Astrocyte of the cerebellum (primary cell): ENCODE measurements at places on chromosomes 1 and 21.

DNA sequence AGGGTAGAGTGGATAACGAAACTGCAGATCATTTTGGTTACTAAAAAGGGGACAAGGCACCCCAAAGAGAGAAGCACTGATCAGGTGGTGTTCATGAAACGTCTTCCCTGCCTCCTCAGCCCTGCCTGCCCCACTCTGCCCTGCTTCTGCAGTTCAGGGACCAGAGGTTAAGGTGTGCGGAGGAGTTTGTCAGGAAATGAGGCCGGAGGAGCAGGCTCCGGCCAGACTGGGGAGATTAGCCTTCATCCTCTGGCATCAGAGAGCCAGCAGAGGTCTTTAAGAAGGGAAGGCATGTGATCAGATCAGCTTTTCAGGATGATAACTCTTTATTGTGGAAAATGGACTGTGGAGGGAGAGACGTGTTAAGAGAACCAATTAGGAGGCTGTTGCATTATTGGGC lies 291.9 kb upstream of the NR5A2 start:
- DNase-seq = no peak

GRCh38 chr1:70656361-70656760 lies 245.3 kb downstream of the CTH start:
- DNase-seq = no peak

GRCh38 chr21:32101277-32101676 lies 177.6 kb downstream of the MIS18A start:
- no peak for DNase-seq

DNA sequence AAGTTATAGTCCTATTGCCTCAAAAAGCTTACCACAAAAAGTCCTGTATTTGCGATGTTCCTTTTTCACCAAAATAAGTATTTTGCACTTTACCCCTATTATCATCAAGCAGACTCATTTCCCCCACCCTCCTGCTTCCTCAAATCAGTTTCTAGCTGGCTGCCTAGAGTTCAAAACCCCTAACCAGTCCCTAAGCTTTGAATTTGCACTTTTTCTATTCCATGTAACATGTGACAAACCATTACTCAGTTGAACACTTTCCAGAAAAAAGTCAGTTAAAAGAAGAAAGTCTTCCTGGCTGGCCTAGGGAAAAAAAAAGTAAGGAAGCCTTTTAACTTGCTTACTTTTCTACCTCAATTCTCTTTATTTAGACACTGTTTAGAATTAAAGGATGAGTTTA lies 8.2 kb downstream of the CEP170 start:
- no peak for DNase-seq

DNA sequence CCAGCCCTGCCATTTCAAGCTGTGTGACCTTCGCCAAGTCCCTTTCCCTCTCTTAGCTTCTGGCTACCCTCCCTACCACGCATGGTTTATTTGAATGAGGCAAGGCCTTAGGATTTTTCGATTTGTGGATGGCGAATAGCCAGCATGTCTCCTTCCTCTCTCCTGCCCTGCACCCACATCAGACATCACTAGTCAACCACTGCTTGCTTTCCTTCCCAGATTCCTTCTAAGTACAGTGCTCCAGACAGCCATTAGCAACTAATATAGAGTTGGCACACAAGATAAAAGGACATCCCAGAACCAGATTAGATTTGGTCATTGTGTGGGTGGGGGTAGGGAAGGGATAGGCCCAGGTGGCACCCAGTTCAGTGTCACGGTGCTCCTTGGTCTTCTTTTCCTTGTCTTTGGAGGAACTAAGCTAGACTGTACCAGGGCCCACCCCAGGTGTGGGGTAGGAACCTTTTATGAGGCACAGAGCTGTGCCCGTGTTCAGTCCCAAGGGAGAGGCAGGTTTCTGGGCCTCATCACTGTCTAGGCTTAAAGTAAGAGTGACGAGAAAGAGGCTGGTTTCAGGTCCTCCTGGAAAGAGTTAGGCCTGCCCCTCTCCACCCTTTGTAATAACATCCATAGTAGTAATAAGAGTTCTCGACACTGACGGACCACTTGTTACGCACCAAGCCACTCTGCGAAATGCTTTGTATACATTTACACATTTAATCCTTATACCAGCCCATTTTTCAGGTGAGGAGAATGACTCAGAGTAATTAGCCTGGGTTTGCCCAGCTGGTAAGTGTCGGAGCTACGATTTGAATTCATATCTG lies 8.6 kb downstream of the ALPL start:
- no peak for DNase-seq

DNA sequence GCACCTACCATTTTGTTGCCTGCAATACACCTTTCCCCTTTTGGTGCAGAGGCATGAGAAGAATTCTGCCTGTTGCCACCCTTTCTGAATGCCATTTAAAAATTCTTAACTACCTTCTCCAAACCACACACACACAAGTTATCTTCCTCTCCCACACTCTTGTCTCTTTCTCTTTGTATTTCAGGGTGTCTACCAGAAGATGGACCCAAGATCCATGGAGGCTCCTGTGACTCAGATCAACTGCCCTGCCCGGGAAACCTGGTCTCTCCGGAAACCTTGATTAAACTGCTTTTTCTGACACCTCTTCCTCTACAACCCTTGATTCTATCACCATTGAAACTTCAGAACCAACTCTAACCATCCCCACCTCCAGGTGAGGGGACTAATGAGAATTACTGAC lies 2.4 kb upstream of the TARS2 start:
- no peak for DNase-seq
